ENCODE measurements at places on chromosomes 13 and 19.
A peak's percentile ranks its signal among the peaks of the same experiment; 100 is the strongest.

GRCh38 chr13:84659359-84659661, 777.0 kb upstream of the SLITRK1 start:
- DNase-seq = no peak

DNA sequence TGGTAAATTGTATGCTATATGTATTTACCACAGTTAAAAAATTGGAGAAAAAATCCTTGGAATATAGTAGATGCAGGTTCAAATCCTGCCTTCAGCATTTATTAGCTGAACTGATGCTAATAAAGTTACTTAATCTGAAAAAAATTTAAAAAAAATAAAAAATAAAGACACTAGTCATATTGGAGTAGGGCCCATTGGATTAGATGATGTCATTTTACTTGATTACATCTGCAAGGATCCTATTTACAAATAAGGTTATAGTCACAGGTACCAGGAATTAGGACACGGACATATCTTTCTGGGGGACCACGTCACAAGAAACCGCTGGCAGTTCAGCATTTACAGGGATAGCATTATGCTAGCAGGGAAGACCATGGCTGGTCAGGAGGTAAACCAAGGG, 6.2 kb downstream of the ZNF555 start:
- DNase-seq = no peak

DNA sequence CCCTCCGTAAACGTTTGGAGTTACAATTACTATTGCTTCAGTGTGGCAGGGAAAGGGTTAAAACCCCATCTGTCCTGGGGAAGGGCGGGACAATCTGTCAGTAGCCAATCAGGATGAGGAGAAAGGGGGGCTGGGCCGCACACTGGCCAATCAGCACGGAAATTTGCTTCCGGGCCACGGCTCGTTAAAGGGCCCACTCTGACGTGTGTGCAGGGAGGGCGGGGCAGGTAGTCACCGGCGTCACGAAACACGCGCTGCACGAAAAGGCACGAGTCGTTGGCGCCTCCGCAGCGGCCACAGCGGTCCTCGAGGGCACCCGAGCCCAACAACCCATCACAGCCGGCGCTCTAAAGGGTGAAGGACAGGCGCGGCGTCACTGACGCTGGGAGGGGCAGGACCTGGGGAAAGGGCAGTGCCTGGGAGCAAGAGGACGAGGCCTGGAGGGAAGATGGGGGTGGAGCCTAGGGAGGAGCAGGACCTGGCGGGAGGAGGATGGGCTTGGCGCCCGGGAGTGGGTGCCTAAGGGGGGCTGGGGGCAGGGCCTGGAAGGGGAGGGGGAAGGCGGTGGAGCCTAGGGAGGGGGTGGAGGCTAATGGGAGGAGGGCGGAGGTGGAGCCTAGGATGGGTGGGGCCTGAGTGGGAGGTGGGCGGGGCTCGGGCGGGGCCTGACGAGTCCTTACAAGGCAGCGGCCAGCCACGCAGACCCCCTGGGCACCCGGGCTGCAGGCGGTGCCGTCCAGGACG, 4.9 kb downstream of the ADAMTSL5 start:
- peak; percentile 55 for DNase-seq

GRCh38 chr19:5186293-5187050, 154.1 kb downstream of the PTPRS start:
- no peak for DNase-seq

GRCh38 chr13:40550130-40550529, 116.3 kb downstream of the FOXO1 start:
- DNase-seq = no peak

DNA sequence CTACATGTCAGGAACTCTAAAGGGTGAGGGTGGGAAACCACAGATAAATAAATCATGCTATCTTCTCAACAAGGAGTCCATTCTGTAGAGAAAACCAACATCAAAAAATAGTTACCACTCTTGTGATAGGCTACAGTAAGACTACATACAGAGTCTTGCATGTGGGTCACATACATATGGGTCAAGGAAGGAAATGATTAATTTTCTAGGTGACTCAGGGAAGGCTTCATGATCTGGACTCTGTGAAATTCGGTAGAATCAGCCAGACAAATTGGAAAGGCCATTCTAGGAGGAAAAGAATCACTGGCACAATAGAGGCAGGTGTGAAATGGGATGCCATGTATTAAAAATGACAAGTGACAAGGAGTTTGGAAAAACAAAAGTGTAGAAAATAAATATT, 638.9 kb downstream of the LIG4 start:
- DNase-seq = no peak

DNA sequence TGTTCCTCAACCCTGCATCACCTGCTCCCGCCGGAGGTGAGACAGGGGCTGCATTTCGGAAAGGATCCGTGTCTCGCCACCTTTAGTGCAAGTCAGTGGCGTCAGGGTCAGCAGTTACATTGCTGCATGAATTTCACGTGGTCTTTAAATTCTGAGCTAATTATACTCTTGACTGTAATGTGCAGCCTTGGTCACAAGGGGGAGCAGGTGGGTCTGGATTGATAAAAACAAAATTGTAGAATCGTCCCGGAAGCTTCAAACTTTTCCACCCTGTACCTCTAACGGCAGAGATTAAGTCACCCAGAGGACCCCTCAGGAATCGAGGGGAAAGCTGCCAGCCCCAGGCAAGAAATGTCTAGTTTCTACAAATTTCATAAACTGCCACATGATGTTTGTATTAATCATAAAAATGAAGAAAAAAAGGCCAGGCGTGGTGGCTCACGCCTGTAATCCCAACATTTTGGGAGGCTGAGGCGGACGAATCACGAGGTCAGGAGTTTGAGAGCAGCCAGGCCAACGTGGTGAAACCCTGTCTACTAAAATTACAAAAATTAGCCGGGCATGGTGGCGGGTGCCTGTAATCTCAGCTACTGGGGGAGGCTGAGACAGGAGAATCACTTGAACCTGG, 20.2 kb downstream of the BBC3 start:
- DNase-seq = peak; percentile 8

- DNase-seq = no peak
Measured at GRCh38 chr13:41457589-41458186, 338 bp downstream of the RGCC start.

DNA sequence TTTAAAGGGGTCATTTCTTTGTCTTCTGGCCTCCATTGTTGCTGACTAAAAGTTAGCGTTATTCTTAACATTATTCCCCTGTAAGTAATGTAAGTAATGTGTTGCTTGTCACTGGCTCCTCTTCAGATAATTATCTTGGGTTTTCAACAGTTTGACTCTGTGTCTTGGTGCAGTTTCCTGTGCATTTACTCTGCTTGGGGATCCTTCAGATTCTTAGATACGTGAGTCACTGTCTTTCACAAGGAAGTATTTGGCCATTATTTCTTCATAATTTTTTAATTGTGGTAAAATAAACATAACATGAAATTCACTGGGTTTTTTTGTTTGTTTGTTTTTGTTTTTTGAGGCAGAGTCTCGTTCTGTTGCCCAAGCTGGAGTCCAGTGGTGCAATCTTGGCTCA, 13.5 kb upstream of the OR7D2 start:
- DNase-seq = no peak

DNA sequence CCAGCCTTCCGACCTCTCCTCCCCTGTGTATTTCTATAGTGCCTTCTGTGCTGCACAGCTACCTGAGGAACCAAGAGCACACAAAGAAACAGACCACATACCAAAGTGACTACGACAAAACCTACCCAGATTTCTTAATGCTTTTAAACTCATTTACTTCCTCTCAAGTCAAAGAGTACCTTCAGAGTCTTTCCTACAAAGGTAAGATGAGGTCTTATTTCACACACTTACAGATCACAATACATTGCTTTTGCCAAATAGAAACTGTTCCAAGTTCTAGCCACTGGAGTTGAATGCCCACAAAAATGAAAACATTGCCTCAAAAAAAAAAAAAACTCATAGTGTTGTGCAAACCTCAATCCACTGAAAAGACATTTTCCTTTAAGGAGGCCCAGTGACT, 36.4 kb downstream of the TEX26 start:
- no peak for DNase-seq

DNA sequence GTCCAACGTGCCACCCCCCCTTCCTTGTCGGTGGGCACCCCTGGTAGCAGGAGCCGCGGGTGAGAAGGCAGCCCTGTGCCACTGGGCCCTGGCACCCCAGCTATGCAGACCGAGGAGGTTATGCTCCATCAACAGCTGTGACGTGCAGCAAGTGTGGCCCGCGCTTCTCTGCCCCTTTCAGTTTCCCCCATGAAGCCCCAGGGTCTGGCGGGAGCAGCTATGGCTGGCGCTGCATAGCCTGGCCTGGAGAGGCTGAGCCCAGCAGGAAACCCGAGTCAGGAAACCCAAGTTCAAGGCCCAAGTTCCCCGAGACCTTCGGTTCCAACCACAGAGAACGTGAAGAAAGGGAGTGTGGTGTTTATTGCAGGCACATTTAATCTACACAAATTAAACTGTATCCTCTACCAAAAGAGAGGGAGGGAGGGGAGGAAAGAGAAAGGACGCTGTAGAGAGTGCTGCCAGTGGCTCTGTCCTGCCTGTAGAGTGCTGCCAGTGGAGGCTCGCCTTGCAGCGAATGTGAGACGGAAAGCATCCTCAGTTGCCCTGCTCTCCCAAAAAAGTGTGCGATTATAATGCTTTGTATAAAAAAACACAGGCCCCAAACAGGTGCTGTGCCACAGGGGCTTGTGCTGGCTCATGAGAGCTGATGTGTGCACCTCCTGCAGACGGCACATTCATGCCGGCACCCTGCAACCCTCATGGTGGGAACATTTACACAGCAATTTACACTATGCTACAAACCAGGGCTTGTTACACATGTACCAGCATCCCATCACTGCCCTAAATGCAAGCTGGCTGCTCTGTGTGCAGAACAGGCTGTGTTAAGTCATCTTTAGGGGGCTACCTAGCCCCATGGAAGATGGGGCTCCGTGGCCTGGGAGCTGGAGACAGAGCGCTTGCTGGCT, 16.3 kb downstream of the POP4 start:
- DNase-seq = no peak

- no peak for DNase-seq
Measured at GRCh38 chr19:33379151-33379829, 5.8 kb downstream of the CEBPG start.

GRCh38 chr13:35824825-35825224, 306.4 kb downstream of the DCLK1 start:
- no peak for DNase-seq

DNA sequence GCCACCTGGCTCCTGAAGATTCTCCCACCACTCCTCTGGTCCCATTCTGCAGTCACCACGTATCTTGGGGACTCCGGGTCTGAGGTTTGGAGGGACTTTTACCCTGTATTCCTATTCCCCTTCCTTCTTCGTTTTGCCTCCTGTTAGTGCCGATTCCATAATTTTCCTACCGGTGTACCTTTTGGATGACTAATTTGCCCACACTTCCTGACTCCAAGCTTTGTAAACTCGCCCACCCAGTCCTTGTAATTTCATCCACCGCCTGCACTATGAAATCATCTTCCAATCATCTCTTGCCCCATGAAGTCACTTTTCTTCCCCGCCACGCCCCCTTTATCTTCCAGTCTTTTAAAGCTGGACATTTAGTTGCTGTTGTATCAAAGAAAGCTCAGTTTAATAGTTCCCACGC, 572 bp downstream of the UCHL3 start:
- no peak for DNase-seq

- DNase-seq = no peak
Measured at GRCh38 chr13:23923031-23923430, 25.7 kb upstream of the C1QTNF9B start.

DNA sequence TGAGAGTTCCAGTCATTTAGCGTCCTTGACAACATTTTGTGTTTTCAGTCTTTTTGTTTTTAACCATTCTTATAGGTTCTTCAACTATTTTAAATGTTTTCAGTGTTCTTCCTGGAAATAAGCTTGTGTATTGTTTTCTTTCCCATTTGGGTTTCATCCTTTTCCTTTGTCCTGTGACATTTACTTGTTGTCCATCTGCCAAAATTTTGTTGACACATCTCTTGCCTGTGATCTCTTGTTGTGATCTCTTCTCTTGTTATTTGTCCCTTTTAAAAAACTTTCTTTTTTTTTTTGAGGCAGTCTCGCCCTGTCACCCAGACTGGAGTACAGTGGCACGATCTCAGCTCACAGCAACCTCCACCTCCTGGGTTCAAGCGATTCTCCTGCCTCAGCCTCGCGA, 96.5 kb downstream of the PDS5B start:
- DNase-seq = no peak

GRCh38 chr19:3515891-3516422, 9.8 kb downstream of the FZR1 start:
- DNase-seq = no peak

DNA sequence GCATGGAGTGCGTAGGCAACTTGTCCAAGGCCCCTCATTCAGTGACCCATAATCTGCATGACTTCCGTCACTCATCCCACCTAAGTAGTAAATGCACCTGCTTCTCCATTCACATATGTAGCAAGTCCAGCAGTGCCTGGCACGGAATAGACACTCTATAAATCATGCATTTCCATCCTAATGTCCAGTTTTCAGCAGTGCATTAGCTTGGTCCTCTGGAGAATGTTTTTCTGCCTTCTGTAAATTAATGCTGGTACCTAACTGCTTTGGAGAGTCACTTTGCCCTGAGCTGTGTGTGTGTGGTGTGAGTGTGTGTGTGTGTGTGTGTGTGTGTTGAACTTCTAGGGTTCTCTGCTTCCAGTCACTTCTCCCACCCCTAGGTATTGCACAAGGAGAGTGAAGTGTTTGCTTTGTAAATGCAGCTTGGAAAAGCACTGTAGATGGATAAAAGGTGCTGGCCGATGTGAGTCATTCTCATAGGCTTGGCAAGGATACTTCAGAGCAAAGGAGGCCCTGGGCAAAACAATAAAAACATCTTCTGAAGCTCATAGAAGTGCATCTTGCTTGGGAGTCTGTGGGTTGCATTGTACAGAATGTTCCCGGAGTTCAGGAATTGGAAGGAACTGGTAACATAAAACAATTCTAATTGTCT, 181.8 kb downstream of the KATNAL1 start:
- no peak for DNase-seq

DNA sequence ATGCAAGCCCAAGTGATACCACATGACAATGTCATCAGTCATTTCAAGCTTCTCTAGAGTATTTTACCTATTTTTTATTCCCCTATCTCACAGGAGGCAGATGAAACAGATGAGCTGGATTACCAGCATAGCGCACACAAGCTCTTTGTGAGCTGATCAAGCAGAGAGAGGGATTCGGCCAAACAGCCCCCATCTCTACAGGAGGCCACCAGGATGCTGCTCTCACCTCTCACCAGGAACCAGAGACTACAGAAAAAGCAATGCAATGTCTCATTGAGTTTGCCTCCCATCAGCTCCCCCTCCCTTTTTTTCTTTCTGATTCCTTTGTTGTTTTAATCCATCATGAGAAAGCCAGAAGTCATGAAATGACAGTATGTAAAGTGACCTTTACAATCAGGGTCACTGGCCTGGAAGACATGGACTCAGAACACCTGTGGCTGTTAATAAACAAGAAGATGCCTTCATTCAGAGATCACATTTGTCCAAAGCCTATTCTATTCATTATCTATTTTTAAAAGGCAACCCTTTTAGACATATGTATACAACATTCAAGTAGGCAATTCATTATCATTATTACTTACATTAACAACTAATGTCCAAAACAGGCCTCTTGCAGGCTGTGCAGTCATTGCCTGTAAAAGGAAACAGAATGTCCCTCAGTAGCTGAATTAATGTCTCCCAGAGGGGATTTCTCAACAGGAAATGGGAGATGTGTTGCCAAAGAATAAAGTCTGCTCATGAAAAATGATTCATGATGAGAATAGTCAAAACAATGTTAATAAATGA, 656.6 kb downstream of the TBC1D4 start:
- no peak for DNase-seq

GRCh38 chr19:52600639-52601024, 30.5 kb downstream of the ZNF701 start:
- no peak for DNase-seq

All from NCI-H2081 treated with DMSO at 0.1 percent for 48 hours (cell line).